ENCODE measurements at places on chromosomes 2 and 18.

DNA sequence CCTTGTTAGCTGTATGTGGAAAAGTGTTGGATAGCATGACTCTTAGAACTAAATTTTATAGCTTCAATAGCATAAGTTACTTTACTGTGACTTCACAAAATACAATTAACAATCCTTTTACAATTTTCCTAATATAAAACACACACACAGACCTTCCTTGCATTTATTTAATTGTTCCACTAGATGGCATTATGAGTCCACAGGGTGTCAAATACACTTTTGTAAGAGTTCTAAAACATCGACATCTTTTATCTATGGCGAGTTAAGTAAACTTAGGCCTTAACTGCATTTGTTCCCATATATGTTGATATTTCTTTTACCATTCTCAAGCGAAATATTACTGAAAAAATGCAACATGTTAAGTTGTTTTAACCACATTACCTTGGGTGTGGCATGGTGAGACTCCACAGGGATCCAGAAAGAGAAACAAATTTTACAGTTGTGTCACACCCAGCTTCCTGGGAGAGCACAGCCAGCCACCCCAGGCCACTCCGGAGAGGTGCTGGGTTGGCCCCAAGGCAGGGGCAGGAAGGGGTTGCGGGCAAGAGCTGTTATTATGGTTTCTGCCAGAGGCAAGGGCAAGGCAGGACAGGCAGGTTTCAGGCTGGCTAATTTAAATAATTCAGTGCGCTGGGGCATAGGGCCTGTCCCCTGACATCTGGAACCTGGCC, 312.4 kb upstream of the MC4R start:
- no peak for DNase-seq

DNA sequence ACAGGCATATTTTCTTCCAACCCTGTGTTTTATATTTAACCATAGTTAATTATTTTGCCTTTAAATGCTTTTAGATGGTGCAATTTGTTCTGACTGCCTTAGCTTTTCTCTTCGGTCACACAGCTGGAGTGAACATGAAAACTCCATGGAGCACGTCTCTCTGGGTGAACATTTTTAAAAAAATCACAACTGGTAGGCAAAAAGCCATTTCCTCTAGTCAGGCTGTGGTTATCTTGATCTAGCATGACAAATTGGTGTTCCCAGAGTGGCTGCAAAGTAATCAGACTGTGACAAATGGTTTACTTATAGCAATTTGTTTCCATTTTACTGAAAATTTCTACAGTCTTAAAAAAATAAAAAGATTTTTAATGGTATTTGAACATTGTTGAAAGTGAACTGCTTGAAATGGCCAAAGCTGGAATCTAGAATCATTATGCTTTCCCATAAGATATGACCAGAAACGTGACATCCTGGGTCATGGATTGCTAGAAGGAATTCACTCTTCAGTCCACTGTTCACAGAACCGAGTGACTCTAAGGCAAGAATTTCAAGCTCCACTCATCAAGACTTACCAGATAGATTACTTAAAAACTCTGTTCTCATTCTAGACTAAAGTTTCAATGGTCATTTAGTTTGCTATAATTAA, 703.6 kb downstream of the CPS1 start:
- no peak for DNase-seq

GRCh38 chr2:23660237-23660636, 266.7 kb downstream of the ATAD2B start:
- no peak for DNase-seq

GRCh38 chr2:233977296-233977837, 60.2 kb downstream of the TRPM8 start:
- DNase-seq = no peak

- no peak for DNase-seq
Measured at GRCh38 chr2:159249990-159250715, 36.4 kb downstream of the WDSUB1 start.

DNA sequence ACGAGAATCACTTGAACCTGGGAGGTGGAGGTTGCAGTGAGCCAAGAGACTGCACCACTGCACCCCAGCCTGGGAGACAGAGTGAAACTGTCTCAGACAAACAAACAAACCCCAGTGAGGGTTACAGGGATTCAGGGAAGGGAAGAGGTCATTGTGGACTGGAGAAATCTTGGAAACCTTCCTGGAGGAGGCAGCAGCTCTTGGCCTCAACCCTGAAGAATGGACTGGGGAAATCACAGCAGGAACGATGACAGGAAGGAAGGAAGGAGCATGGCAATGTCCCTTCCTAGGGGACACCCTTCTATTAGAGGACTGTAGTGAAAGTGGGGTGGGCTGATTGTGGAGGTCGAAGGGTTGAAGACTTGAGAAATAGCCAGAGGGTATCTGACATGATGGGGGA, 72.5 kb downstream of the DNMT3A start:
- DNase-seq = no peak

DNA sequence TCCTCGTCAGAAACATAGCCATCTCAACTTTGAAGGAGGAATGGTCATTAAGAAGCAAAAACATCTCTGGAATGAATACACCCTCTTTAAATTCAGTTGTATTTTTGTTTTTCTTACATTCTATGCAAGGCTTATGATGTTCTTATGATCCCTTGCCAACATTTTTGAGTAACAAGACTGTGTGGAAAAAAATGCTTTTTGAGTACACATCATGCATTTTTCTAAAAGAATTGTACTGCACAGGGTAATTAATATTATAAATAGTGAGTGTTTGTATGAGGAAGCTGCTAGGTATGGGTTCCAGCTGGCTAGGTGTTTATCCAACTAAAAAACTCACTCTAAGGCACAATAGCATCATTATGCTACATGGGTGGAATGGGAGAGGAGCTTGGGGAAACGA, 59.0 kb upstream of the SPATS2L start:
- no peak for DNase-seq

DNA sequence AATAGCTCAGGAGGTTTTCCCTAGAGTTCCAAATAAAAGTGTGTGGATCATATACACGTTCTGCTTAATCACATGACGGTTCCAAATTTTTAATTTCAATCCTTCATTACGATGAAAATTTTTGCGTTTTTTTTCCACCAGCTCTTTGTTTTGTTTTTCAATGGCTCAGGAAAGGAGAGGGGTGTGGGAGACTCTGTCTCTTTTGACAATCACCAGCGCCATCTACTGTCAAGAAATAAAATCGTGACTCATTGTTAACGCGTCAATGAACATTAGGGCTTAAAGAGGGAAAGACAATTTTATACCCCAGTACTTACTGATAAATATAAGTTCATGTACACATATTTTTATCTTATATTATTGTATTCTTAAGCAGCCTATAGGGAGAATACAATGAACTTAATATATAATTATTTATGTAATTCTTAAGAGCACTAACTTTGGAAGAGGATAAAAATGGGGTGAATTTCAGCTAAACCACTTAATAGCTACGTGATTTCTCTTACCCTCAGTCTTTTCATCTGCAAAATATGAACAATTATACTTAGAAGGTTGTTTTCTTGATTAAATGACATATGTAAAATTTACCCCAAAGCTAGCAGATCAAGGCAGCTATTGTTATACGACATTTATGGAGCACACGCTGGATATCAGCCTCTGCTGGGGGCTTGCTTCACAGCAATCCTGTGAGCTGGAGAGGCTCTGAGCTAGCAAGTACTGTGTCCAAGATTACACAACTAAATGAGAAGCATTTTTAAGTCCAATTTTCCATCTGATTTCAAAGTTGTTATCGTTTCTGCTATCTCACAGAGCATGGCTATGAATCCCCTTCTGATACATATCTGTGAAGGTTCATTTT, 47.4 kb upstream of the RMDN2 start:
- DNase-seq = no peak

- no peak for DNase-seq
Measured at GRCh38 chr2:72982781-72983499, 65.6 kb downstream of the EMX1 start.

- no peak for DNase-seq
Measured at GRCh38 chr2:183248866-183249567, 124.8 kb downstream of the NUP35 start.

- no peak for DNase-seq
Measured at GRCh38 chr2:220106065-220106464, 478.6 kb downstream of the SLC4A3 start.

- no peak for DNase-seq
Measured at GRCh38 chr18:70636991-70637390, 348.1 kb downstream of the SOCS6 start.

- no peak for DNase-seq
Measured at GRCh38 chr2:224545884-224546644, 39.1 kb downstream of the CUL3 start.

DNA sequence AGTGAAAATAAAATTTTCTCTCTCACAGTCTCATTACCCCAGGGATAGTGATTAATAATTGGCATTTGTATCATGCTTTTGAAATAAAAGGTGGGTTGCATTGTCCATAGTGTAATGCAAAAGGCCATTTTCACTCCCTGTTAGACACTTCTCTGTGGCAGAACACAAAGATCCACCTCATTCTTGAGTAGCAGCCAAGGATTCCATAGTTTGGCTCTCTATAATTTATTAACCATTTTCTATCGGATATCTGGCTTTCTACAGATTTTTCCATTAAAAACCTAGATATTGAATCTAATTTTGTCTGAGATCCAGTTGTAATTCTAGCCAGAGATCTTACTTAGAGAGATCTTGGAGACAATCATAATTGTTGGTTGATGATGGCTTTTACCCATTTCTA, 39.0 kb downstream of the CDCA7 start:
- no peak for DNase-seq

DNA sequence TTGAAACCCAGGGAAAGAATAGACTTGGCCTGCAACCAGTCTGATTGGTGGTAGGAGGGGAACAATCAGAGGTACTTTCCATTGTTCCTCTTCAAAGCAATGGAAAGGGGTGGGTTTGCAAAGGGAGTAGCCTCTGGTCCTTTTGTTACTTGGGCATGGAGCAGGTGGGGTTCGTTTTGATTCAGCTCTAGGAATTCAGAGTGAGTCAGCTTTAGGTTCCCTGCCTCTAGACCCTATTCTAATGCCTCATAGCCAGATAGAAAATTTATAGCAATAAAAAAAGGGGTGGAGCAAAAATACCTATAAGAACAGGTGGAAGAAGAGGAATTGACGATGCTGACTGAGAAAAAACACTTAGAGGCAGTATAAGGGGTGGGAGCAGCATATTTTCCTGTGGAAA, 636.4 kb downstream of the PLCL1 start:
- DNase-seq = no peak

DNA sequence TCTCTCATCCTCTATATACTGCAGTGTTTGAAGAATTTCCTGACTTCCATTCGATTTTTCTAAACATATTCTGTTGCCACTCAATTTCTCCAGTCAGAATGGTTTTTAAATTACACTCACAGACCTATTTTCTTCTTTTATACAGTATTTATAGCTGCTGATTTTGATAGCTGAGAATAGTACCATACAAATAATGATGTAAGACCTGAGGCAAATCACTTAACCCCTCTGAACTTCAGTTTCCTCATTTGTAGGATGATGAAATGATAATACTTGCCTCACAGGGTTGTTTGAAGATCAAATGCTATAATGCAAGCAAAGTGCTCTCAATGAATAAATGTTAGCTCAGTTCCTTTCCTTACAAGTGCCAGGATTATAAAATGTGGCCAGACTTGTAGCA, 241.8 kb downstream of the CPS1 start:
- DNase-seq = no peak

GRCh38 chr2:113769555-113769954, 13.1 kb upstream of the SLC35F5 start:
- no peak for DNase-seq

GRCh38 chr2:208311954-208312353, 45.9 kb downstream of the PIKFYVE start:
- DNase-seq = no peak

DNA sequence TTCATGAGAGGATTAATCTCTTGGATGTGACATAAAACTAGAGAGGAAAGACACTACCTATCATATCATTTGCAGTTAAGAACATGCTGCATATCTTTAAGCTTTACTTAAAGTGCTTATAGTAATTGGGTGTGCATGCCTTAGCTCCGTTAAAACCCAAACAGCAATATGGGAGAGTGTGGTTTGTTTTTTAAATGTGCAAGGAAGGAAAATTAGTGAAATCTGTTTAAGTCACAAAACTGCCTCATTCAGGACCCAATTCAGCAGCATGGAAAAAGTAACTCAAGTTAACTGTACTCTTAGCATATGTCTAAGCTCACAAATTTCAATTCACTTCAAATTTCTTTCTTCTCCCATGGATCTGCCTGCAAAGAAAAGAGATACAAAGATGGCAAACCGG, 182.2 kb downstream of the ARHGAP15 start:
- DNase-seq = no peak

- DNase-seq = no peak
Measured at GRCh38 chr2:35415942-35416341, 939.6 kb upstream of the CRIM1 start.

DNA sequence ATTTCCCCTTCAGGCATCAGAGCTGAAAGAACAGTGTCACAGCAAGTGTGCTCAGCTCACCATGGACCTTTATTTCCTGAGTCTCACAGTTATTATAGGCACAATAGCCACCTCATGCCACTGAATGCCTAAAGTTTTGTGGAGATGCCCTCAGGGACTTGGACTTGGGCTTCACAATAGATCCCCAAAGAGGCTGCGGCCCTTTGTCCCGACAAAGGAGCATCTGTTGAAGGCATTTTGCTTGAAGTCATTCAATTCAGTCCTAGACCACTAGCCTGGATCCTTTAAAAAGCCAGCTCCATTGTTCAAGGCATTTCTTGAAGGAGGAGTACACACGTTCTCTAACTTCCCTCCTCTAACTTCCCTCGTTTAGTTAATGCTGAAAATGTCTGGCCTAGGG, 125.4 kb downstream of the DCC start:
- DNase-seq = no peak

DNA sequence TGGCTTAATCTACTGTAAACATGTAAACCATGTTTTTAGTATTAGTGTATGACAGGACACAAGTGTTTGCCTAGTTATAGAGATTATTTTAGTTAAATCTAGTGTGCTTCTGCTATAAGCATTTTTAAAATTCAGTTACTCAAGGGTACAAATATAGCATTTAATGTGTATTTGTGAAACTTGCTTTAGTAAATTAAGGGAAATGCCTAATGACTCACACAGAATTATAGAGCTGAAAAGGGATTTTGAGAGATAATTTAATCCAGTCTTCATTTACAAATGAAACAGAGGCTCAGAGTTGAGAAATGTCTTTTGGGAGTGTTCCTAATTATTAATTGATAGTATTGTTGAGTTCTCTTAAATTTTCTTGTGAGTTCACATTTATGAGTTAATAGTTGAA, 8.2 kb downstream of the ACTR3 start:
- DNase-seq = no peak

DNA sequence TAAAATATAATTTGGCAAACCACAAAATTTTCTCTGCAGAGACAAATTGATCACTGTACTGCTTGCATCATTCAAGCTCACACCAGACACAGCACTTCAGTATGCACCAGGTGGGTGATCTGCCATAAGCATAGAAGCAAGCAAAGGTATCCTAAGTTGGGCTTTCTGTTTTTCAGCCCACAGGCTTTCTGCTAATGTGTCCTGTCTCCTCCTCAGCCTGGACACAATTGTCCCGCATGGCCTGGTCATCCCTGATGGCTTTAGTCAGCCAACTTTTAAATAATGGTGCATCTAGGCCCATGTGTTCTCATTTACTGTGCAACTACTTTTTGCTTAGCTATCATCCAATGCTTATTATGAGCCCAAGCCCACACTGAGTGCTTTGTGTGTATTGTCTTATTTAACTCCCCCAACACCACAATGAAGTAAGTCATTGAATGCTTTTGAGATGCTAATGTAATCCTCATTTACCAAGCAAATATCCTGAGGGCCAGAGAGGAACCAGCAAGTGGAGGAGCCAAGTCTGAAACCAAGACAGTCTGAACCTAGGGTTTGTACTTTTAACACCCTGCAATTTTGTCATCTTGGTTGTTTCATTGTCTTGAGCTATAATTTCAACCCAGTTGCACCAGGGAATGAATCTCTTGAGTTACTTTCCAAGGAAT, 111.2 kb upstream of the SETBP1 start:
- DNase-seq = no peak
